ENCODE measurements at places on chromosomes 7 and 10. TPM values are rescaled to one million over a fixed set of nuclear protein-coding genes. Genes with fewer than 3 reads are reported as not detected.

RP9 gene
- total RNA-seq, result 12.7 TPM

LMBR1 gene
- 59.7 TPM for total RNA-seq

KBTBD2 gene
- total RNA-seq, result 56.4 TPM

ACTA2 gene
- 87.2 TPM for total RNA-seq

PNLIPRP1 gene
- total RNA-seq, result not detected

BTBD16 gene
- total RNA-seq, result not detected

PPP1R9A gene
- total RNA-seq, result 2.6 TPM

PLEKHS1 gene
- not detected for total RNA-seq

PLCE1 gene
- 2.2 TPM for total RNA-seq

HMX2 gene
- total RNA-seq, result not detected

PRF1 gene
- total RNA-seq, result not detected

PDE1C gene
- 0.12 TPM for total RNA-seq

JAKMIP3 gene
- 0.11 TPM for total RNA-seq

SPDYE9 gene
- not detected for total RNA-seq

PRRT4 gene
- under 0.01 TPM for total RNA-seq

TMEM273 gene
- total RNA-seq, result not detected

SFXN4 gene
- total RNA-seq, result 13.8 TPM

PDE6C gene
- not detected for total RNA-seq

NME8 gene
- not detected for total RNA-seq

POMZP3 gene
- 1.8 TPM for total RNA-seq

KIAA1217 gene
- total RNA-seq, result 3.4 TPM

CXCL12 gene
- total RNA-seq, result 16.2 TPM

PDZD7 gene
- total RNA-seq, result 1.4 TPM

RSPH10B gene
- 0.37 TPM for total RNA-seq

GIMAP8 gene
- under 0.01 TPM for total RNA-seq

CALML3 gene
- total RNA-seq, result not detected

C7orf25 gene
- total RNA-seq, result 8.4 TPM

ATOH7 gene
- total RNA-seq, result not detected

CFTR gene
- under 0.01 TPM for total RNA-seq

GPR26 gene
- not detected for total RNA-seq

IFIT5 gene
- 30.1 TPM for total RNA-seq

FAM25G gene
- total RNA-seq, result not detected

SFRP5 gene
- total RNA-seq, result not detected

MGMT gene
- 10.0 TPM for total RNA-seq

TMEM213 gene
- not detected for total RNA-seq

SLC26A5 gene
- not detected for total RNA-seq

Data from uterine smooth muscle cell (primary cell).